Activated naive CD4-positive, alpha-beta T cell treated with Interleukin-2 at 50 U/mL for 16 hours (primary cell): ENCODE measurements at places on chromosomes 12 and 14.
A peak's percentile ranks its signal among the peaks of the same experiment; 100 is the strongest.

DNA sequence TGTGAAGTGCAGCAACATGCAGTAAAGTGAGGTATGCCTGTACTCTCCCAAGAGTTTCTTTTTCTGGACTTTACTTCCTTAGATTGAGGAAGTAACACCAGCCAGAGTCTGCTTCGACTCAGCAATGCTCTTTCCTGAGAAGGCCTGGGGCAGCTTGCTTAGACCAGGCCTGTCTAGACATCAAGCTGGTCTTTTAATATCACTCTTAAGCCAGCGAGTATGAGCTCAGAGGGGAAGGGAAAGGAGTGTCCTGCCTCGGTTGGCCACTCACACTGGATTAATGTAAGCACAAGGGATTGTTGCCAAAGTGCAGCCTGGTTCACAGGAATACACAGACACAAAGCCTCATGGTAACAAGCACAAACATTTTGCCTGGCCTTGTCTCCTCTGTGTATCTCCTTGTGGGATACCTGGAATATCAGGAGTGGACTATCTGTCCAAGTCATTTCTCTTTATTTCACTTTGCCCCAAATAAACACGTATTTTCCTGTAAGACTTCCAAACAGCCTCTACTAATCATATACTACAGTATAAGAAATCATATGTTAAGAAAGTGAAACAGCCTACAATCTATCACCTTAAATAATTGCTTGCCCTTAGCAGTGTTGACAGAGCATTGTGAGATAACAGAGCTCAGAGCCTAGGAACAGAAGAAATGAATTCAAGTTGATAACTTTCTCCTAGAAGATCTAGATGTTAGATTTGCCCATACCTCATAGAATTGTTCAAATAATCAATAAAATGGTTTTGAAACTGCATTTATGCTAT is 121.2 kb upstream of the DAAM1 start:
- no peak for DNase-seq

GRCh38 chr12:47767216-47767724 is 5.8 kb upstream of the SLC48A1 start:
- DNase-seq = peak; percentile 75

GRCh38 chr14:90593254-90594040 is 196.6 kb downstream of the CALM1 start:
- DNase-seq = no peak

DNA sequence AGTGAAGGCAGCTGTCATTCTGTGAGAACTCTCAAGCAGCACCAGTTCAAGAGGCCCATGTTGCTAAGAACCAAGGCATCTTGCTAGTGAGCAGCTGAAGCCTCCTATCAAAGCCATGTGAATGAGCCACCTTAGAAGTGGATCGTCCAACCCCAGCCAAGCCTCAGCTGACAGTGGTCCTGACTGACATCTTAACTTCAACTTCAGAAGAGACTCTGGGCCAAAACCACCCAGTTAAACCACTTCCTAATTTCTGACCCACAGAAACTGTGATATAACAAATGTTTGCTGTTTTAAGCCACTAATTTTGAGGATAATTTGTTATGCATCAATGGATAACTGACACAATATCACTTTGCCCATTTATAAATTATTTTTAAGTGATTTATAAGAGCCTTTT is 256.0 kb downstream of the RPAP3 start:
- DNase-seq = no peak

DNA sequence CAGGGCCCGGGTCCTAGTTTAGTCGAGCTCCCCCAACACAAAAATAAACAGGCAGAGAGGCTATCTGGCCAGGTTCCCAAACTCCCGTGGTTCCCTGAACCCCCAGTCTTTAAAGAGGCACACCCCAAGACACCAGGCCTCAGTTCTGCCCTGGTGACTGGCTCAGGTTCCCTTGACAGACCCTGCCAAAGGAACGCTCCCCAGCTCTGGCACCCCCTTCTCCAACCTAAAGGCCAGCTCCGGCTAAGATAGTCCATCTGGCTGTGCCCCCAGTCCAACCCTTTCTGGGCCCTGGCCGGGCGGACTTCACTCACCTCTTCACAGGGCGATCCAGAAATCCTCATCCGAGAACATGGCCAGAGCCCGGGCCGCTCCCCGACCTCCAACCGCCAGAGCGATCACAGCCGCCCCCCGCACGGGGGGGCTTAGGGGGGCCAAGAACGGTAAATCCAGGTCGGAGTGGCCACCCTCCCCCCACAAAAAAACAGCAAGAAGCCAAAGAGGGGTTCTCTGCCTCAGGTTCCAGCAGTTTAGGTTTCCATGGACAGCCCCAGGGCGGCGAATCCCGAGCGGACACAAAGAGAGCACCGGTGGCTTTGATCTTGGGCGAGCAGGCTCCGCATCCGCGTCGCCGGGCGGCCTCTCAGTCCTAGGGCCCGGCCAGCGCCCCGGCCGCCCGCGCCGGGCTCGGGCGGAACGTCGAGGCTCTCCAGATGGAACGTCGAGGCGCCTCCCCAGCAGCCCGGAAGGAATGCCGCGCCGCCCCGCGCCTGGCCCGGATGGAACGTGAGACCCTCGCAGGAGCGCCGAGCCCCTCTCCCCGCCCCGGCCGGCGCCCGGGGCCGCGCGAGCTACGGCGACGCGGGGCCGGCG is 1.1 kb downstream of the KMT2D start:
- DNase-seq = peak; percentile 29

DNA sequence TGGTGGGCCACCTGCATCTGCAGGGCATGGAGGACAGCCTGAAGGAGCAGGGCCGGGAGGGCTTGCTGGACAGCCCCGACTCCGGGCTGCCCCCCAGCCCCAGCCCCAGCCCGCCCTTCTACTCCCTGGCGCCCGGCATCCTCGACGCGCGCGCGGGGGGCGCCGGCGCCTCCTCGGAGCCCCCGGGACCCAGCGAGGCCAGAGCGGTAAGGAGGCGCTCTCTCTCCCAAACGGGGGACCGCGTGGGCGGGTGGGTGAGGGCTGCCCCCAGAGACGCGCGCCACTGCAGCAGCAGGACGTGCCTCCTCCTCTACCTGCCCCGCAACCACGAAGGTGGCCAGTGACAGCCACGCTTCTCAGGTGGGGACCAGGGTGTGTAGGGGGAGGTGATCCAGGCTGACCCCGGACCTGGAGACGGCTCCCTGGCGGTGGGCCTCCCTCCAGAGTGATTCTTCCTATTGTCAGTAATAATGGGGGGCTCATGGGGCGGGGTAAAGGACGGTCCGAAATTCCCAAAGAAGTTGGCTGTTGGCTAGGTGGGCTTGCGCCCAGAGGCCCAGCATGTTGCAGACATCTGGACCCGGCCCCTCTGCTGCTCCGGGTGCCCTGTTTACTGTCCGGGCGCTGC is 652 bp downstream of the RFLNA start:
- no peak for DNase-seq
